Kidney capillary endothelial cell (primary cell): ENCODE measurements at places on chromosomes 2 and 18.

- DNase-seq: no peak
Measured at GRCh38 chr2:135785032-135785431, 43.4 kb downstream of the UBXN4 start.

GRCh38 chr18:54140641-54141040, 83.8 kb downstream of the MBD2 start:
- no peak for DNase-seq

GRCh38 chr2:204255526-204255925, 289.7 kb upstream of the PARD3B start:
- no peak for DNase-seq

GRCh38 chr2:47950340-47951301, 44.3 kb upstream of the FBXO11 start:
- no peak for DNase-seq

- DNase-seq: no peak
Measured at GRCh38 chr2:204060841-204061240, 124.3 kb downstream of the ICOS start.

DNA sequence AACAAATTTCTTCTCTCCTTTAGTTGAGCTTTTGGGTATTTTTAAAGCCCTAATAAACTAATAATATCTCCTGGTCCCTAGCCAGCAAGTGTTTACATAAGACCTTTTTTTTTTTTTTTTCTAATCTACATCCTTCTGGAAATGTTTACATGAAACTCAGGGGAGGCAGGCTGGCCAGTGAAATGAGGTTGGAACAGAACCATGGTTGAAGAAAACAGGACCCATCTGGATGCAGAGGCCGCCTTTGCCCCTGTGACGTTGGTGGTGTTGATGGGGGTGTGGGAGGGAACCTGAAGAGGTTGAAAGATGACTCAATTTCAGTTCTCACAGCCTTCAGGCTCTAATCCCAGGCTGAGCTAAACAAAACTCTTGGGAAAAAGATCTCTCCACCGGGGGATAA, 118.5 kb downstream of the NRP2 start:
- DNase-seq: no peak

GRCh38 chr2:27095427-27095744, 8.8 kb downstream of the KHK start:
- no peak for DNase-seq

DNA sequence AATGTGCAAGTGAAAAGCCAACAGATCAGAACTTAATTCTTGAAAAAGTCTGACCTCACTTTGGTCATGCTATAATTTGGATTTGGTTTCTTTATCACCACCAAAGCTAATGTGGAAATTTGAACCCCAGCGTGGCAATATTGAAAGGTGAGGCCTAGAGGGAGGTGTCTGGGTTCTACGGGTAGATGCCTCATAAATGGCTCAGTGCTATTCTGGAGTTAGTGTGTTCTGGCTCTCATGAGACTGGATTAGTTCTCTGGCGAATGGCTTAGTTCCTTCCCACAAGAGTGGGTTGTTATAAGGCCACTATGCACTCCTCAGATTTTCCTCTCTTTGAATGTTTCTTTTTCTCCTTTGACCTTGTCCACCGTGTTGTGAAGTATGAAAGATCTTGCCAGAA, 22.3 kb downstream of the ORC4 start:
- no peak for DNase-seq

DNA sequence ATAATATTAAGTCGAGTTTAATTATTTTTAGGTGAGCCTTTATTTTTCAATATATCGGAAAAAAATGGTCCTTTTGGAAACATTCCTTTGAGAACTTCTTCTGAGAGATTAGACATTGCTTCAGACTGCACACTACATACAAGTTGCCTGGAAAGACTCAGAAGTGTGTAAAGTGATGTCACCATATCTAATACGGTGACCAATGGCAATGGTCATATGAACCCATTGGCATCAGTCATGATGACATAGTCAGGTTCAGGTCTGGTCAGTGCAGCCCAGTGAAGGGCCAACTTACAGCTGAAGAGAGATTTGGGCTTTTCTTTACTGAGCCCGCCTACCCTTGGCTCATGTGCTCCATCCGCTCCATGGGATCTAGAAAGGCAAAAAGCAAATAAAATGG, 283.5 kb upstream of the EPAS1 start:
- DNase-seq: no peak

GRCh38 chr2:46151577-46151976, 145.6 kb upstream of the EPAS1 start:
- no peak for DNase-seq

- DNase-seq: no peak
Measured at GRCh38 chr2:231212329-231212845, 14.0 kb downstream of the ARMC9 start.

DNA sequence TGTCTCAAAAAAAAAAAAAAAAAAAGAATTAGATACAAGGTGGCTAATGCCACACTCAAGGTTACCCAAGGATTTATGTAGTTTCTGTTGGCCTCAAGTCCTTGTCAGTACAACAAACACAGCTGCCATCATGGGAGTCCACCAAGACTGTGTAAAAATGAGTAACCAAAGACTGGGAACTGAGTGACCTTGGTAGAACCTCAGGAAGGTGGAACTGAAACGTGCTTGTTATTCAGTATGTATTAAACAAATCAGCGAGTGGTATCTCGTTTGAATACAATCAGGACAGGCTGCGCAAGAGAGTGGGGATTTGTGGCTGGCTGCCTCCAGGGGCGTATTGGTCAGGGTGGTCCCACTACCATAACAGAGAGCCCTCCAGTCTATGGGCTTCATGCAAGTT, 1.6 kb upstream of the SFTPB start:
- no peak for DNase-seq

GRCh38 chr18:23548719-23549118, 37.6 kb downstream of the NPC1 start:
- DNase-seq: no peak

- no peak for DNase-seq
Measured at GRCh38 chr2:230969659-230970015, 26.3 kb upstream of the SPATA3 start.

- DNase-seq: no peak
Measured at GRCh38 chr2:77391119-77391518, 131.1 kb downstream of the LRRTM4 start.

DNA sequence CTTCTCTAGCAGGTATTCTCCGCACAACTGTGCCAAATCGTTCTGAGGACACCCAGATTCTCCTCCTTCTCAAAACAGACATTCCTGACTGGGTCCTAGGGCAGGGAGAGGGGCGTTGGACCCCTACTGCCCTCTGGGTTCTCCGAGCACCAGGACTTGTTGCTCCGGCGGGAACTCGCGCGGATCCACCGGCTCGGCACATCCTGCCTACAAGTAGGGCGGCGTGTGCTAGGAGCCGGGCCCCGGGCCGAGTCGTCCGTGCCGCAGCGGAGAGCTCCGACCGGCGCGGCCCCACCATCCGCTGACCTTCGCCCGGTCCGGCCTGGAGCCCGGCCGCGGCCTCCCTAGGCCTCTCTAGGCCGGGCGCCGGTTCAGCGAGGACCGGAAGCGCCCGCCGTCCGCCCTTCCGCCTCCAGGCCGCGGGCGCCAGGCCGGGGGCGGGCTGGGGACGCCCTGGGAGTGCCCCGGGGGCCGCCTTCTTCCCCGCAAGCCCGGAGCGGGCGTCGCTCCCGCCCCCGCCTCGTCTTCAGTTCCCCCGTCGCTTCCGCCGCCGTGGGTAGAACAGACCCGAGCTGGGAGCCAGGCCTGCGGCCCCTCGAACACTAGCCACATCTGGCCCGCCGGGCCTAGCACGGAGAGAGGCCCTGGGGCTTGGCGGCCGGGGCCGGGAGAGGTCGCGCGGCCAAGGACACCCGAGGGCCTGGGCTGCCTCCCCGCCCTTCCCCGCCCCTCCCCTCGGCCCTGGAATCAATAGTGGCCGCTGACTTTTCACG, 7.6 kb upstream of the ONECUT2 start:
- no peak for DNase-seq

DNA sequence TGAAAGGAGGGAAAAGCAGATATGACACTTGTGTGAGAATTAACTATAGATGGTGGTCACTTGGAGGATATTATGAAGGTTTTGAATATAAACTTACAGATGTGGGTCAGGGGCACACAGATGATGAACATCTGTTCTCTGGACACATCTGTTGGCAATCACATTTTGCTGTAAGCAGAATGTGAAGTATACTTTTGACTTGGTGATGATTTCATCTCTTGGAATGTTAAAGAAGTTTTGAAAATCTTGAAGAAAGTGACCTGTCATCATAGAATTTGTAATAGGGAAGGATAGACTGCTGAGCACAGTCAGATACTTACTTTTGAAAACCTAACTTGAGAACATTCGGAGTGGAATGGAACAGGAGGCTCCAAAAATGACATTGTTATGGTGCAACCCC, 40.2 kb downstream of the PIKFYVE start:
- no peak for DNase-seq

GRCh38 chr2:113818382-113818951, 62.0 kb upstream of the SLC35F5 start:
- peak; percentile 87 for DNase-seq

DNA sequence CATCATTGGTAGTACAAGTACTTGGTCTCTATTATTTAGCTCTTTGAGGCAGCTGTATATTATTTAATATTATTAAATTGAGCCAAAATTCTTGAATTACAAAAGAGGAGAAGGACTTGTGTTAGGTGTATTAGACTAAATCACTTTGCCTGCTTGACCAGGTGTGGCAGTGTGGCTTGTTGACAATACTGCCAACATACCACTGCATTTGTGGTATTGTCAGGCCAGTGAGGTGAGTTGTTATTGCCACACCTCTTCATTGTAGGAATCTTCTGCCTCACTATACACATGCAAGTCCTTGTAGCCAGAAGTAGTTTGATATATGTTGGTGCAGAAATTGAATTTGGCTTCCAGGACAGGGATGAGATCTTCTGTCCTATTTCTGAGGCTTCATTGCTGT, 40.5 kb downstream of the CYP20A1 start:
- DNase-seq: no peak

GRCh38 chr2:163039266-163039665, 200.7 kb upstream of the KCNH7 start:
- no peak for DNase-seq
